M059J (cell line): ENCODE measurements at places on chromosomes 5 and 9. TPM values are rescaled to one million over a fixed set of nuclear protein-coding genes. Genes with fewer than 3 reads are reported as not detected.

DNA sequence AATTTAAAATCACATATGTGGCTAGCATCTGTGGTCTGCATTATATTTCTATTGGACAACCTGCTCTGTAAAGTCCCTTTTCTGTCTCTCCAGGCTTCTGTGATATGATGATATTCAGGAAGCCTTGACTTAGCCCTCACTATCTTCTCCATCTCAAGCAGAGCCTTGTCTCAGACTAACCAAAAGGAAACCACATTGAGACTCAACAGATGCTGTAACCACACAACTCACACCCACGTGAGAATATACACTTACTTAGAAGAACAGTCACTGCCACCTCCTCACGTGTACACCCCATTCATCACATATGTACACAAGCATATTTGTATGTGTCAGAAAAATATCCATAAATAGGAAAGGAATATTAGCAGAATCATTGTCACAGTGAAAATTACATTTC is 33.6 kb downstream of the HTR4 start:
- peak; percentile 13 for DNase-seq

WDR31 gene
- total RNA-seq: 0.22 and 0.32 TPM in 2 replicates

PCDHA6 gene
- total RNA-seq: not detected in 2 replicates

DNA sequence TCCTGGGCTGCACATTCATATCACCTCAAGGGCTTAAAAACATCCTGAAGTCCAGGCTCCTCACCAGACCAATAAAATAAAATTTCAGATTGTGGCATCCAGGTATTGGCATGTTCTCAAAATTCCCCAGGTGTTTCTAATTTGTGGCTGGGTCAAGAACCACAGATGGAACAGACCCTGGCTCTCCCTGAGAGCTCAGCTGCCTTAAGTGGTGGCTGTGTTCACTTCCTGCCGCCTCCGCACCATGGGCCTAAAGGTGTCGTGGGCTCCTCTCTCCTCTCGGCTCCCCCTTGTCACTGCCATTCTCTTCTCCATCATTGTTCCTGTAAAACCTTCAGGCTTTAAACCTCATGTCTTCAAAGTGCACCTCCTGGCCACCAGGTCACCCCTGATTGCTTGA is 17.8 kb upstream of the CCNJL start:
- DNase-seq: no peak

DNA sequence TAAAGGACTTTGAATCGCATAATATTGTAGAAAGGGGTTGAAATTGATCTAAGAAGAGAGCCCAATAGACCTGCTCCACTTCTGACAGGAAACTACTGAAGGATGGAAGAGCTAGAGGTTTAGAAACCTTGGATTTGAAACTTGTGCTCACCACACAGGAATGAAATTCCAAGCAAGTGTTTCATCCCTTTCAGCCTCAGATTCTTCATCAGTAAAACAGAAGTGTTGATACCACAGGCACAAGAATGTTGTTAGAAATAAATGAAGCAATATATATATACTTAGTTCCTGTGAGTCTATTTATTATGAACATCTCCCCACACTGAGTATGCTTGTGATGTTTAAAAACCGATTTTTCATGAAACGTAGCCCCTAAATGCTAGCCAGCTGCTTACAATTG is 43.8 kb downstream of the PRRC1 start:
- peak; percentile 59 for DNase-seq

- DNase-seq: no peak
Measured at GRCh38 chr9:8823131-8823895, 1023.7 kb upstream of the DMAC1 start.

DNA sequence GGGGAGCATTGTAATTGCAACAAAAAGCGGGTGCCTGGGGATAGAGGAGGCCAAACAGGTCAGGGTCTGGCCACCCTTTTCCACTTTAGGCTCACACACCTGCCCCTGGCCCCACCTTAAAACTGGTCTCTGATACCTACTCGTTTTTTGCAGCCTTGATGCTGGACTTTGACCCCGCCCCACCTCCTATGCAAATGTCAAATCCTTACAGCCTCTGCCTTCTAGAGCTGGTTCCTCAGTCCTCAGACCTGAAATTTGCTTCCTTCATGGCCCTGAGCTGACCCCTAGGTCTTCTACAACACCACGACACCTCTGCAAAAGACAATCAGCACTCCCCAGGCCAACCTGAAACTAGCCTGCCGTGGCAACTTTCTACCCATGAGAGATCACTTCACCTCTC is 37.7 kb downstream of the SMIM23 start:
- DNase-seq: no peak

GRCh38 chr9:70534471-70534870 is 120.0 kb upstream of the KLF9 start:
- no peak for DNase-seq

- DNase-seq: peak; percentile 46
Measured at GRCh38 chr9:88460587-88461332, 72.5 kb downstream of the SPIN1 start.

- DNase-seq: no peak
Measured at GRCh38 chr9:87359958-87360601, 137.6 kb upstream of the DAPK1 start.

- DNase-seq: peak; percentile 9
Measured at GRCh38 chr9:86275962-86276361, 6.4 kb downstream of the ISCA1 start.

LHX3 gene
- not detected in 2 replicates for total RNA-seq

GRCh38 chr5:151706906-151707305 is 20.2 kb upstream of the SPARC start:
- DNase-seq: peak; percentile 85
